ENCODE measurements at places on chromosomes 13 and 19.

- DNase-seq = no peak
Measured at GRCh38 chr13:85685436-85685835, 113.8 kb downstream of the SLITRK6 start.

DNA sequence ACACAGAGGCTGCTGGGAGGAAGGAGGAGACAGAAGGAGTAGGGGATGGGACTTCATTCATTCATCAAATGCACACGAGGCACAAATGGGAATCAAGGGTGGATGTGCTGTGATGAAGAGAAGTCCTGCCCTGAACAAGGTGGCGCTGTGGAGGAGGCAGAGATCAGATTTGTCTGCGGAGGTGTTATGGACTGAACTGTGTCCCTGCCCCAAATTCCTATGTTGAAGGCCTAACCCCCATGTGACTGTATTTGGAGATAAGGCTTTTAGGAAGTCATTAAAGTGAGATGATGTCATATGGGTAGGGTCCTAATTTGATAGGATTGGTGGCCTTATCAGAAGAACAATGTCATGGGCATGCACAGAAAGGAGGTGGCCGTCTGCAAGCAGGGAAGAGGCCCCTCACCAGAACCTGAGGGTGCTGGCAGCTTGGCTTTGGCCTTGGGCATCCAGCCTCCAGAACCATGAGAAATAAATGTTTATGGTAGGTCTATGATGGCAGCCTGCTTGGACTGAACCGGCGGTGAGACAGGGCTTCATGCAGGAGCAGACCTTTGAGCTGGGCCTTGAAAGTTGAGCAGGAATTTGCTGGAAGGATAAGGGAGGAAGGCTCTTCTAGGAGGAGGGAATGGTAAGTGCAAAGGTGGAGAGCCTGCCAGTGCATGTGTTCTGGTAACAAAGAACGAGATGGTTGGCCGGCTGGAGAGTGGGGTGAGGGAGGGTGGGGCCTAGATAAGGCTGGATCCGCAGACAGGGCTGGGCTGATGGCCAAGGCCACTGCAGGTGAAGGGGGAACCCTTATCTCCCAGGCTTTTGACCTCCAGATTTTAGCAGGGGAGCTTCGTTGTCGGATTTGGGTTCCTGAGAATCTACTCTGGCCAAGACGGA lies 2.7 kb upstream of the CEBPA start:
- no peak for DNase-seq

- DNase-seq = no peak
Measured at GRCh38 chr13:23350009-23350408, 83.5 kb downstream of the SACS start.

DNA sequence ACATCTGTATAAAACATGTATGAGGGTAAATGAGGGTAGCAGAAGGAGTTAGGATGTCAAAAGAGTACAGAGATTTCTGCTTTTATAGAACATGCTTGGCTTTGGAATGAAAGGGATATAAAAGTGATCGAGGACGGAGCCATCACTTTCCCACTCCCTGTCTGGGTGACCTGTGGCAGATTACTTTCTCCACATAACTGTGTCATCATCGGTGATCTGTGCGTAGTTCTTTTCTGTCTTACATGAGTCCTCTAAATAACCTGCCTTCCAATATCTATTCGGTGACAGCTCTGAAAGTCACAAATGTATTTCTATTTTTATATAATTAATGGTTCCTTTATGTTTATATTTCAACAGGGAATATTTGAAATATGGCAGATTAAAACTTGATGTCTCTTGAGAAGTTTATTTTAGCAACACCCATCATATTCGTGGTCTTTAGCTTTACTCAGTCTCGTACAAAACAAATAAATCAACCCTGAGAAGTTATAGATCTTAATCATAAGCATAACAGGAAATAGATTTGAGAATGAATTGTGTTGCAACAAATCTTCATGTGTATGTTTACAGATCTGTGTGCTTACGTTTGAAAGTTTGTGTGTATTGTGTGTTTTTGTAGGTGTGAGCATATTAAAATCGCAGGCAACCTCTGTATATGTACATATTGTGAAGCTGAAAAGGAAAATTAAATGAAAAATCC lies 1094.3 kb downstream of the EFNB2 start:
- no peak for DNase-seq

DNA sequence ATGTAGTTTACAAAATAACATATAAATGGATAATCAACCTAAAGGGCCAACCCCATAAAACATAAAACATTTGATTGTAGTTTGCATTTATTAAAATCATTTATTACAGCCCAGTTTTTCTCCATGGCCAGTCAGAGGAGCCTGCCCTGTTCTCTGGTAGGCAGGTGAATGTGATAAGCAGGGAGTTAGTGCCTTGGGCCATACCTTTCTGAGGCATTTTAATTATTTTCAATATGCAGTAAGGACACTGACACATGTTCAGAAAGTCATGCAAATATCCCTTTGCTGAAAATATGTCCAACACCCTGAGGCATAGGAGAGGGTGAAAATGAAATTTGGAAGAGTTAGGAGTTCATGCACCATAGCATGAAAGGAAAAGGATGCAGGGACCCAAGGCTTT lies 242.6 kb upstream of the EDNRB start:
- no peak for DNase-seq

GRCh38 chr19:54376610-54377285 lies 12.0 kb upstream of the LAIR1 start:
- DNase-seq = no peak

All from stimulated activated CD8-positive, alpha-beta memory T cell treated with anti-CD3 and anti-CD28 coated beads, Interleukin-2, amount 100 ng/mL, for 1 hour (primary cell).